ENCODE measurements at places on chromosomes 7 and 10.

DNA sequence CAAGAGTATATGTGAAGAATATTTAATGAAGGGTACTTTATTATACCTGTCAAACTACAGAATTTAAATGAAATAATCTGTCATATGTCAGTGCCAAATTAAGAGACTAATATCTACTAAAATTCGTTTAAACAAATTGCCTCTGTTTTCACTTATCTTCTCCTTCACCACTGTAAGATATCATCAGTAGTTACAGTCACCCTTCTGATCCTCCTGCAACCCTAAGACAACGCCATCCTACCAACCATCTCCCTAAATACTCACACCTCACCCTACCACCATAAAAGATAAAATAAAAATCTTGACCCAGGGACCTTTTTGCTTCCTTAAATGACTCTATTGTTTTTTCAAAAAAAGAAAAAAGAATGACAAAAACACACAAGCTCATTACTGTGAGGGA lies 20.8 kb downstream of the EZH2 start:
- no peak for DNase-seq

GRCh38 chr10:24214762-24215161 lies 5.8 kb downstream of the KIAA1217 start:
- no peak for DNase-seq

- no peak for DNase-seq
These were observed 2.4 kb upstream of the GPAM start for GRCh38 chr10:112185959-112186358.

GRCh38 chr10:124079864-124080263 lies 13.5 kb downstream of the CHST15 start:
- no peak for DNase-seq

- DNase-seq, result no peak
These were observed 109.4 kb downstream of the FAM107B start for GRCh38 chr10:14665304-14665703.

- DNase-seq, result no peak
These were observed 70.3 kb upstream of the LOXL4 start for GRCh38 chr10:98338318-98338717.

DNA sequence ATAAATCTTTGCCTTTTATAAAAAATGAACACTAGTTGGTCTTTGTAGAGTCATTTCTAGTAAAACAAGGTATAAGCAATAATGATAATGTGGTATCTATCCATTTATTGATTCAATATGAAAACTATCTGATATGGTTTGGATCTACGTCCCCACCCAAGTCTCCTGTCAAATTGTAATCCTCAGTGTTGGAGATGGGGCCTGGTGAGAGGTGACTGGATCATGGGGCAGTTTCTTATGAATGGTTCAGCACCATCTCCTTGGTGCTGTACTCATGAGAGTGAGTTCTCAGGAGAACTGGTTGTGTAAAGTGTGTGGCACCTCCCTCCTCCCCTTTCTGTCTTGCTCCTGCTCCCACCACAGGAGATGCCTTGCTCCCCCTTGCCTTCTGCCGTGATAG lies 288.8 kb downstream of the CACNA2D1 start:
- no peak for DNase-seq

DNA sequence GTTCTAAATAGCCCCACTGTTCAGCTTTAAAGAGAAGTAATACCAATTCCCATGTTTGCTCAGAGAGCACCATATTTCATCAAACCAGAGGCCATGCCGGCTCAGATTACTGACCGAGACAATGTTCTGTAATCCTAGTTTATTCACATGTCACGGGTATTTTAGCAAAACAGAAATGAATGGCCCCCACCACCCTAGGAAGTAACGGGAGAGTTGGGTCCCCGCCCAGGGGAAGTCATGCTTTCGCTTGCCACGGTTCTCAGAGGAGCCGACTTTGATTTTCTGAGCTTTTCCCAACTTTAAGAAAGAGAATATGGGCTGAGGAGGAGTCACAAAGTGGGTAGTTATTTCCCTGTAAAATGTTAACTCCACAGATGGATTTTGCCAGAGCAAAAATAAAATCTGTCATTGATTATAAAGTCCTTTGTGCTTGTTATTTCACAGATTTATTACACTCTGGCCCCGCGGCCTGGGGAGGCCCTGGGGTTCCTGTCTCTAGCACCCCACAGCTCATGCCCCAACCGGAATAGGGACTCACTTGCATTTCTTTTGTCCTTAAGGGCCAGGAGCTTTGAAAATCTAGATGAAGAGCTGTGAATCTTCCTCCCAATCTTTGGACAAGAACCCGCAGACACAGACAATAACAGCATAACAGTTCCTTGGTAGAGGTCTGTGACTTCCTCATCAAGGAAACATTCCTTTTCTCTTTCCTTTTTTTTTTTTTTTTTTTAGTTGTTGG lies 3.7 kb upstream of the GDF10 start:
- no peak for DNase-seq

GRCh38 chr10:120012131-120012400 lies 119.5 kb downstream of the SEC23IP start:
- no peak for DNase-seq

DNA sequence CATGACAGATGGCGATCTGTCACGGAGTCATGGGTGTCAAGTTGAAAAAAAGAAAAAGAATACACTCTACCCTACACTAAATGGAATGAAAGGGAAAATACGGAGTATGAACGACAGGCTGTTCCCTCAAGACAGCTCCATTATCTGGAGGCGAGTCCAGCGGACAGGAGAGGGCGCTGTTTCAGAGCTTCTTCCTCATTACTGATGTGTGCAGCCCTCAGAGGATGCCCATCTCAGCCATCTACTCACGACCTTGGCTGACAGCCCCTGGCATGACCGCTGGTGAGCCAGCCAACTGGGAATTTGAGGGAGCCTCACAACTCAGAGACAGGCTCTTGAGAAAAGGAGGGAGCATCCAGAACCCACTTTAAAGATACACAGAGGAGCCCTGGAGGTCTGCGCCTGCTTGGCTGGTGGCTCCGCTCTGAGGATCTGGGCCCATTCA lies 49.6 kb upstream of the SMNDC1 start:
- peak; percentile 74 for DNase-seq

DNA sequence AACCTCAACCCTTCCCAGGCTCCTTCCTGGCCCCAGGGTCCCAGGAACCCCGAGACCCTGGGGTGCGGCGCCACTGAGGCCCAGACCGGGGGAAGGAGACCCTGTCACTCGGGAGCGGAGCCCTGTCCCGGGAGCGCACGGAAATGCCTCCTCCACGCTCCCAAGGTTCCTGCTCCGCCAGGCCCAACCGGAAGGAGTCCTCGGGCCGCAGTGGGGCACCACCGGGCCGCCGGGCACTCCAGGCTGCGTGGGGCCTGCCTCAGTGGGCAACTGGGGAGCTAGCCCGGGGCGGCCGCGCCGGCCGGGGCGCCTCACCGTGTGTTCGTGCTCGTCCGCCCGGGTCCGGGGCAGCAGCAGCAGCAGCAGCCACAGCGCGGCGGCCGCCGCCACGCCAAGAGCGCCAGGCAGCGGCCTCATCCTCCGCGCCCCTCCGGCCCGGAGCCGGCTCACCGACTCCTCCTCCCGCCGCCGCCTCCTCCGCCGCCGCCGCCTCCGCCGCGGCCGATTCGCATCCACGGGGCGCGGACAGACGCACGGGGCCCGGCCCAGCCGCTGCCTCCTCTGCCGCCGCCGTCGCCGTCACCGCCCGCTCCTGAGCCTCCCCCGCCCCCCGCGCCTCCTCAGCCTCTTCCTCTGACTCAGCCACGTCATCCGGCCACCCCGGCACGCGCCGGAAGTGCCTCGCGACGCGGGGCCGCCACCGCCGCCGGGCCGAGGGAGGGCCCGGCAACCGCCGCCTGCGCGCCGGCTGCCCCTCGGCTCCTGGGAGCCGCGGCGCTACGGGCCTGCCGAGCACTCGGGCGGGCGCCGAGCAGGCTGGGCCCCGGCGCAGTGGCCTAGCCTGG lies at the start of gene TM9SF3:
TSS of gene TM9SF3 (minus strand) at position 594 of the 845 bp plus-strand sequence. CDS start at position 417, 177 bp downstream.
- DNase-seq, result peak; percentile 93

DNA sequence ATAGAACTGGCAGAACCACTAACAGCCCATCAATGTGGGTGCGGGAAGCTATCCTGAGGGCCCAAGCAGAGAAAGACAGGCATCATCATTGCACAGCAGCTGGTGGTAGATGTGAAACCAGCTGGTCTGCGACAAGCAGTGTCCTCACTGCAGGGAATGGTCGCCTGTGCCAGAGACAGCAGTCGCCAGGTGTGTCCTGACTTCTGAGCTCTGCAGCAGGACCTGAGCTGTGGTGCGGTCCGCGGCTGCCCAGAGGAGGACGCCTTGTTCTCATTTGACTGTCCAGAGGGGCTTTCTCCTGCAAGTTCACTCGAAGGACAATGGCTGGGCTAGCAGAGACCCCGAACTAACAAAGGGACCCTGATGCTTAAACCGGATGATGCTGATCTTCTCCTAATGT lies 97.4 kb downstream of the LRRC18 start:
- DNase-seq, result no peak

DNA sequence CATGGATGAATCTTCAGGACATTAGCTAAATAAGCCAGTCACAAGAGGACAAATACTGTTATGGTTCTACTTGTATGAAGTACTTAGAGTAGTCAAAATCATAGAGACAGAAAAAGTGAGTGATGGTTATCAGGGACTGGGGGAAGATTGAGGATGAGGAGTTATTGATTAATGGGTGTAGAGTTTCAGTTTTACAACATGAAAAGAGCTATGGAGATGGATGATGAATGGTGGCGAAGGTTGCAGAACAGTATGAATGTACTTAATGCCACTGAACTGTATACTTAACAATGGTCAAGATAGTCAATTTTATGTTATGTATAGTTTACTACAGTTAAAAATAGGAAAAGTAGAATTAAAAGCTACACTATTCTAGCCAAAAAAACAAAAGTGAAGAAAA lies 7.8 kb downstream of the STK31 start:
- no peak for DNase-seq

DNA sequence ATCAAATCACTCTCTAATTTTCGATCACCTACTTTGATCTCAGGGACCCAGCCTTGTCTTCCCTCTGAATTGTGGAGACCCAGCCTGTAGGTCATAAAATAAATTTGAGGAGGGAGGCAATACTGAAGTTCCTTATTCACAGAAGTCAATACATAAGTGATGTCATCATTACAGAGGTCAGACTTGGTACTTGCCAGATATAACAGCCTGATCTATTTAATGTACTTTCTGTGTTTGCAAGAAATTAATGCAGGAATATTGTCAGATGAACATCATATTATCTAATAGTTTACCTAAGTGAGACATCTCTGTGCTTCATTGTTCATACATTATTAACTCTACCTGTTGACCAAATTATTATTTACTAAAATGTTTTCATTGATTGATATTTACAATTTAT lies 105.6 kb downstream of the GPAM start:
- DNase-seq, result no peak

DNA sequence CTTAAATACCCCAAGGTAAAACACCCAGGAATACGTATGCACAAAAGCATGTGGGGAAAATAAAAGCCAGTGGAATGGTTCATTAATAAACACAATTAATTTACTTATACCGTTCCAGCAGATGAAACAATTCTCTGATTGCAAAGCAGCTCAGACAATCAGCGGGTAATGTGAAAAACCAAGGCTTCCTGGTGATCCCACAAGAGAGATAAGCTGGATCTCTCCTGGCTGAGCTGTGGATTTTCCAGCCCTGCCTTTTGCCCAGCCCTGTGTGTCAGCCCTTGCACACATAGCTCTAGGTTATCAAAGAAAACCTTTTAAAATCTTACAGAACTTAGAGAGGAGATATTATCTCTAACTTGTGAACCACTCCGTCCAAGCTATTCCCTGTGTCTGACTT lies 1010.7 kb upstream of the AUTS2 start:
- no peak for DNase-seq

DNA sequence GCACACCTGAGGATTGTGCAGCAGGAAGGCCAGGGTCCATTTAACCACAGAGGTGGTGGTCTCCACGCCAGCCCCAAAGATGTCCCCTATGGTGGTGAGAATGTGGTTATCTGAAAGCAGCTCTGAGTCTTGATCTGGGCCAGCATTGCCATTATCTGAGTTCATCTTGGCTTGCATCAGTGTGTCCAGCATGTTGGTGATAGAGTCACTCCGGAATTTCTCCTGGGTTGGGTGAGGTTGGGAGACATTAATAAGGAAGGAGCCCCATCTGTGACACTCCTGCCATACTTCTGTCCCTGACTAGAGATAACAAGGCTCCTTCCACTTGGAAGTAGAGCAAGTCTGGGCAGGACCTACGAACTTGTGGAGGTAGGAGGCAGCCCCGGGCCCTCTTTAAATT lies 4.2 kb downstream of the CYP17A1 start:
- DNase-seq, result no peak

GRCh38 chr10:52257692-52258075 lies 56.4 kb upstream of the DKK1 start:
- DNase-seq, result no peak

DNA sequence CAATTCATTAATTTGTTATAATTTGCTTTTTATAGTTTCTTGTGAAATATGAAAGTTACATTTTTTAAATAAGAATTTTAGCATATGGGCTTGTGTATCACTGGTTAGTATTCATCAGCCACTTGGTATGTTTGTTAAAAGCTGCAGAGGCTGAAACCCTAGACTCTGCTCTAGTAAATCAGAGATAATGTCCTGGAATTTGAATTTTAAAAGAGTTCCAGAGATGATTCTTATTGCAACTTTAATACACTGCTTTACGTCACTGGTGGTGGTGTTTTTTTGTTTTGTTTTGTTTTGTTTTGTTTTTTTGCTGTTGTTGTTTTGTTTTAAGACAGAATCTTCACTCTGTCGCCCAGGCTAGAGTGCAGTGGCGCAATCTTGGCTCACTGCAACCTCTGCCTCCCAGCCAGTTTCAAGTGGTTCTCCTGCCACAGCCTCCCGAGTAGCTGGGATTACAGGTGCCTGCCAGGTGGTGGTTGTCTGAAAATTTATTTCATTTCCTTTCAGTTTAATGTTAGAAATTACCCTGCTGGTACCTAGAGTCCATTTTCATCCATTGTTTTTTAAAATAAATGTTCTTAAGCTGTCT lies 43.8 kb downstream of the PTPN12 start:
- no peak for DNase-seq

- no peak for DNase-seq
These were observed 49.0 kb upstream of the VIPR2 start for GRCh38 chr7:159193543-159194090.

- DNase-seq, result no peak
These were observed 267.8 kb downstream of the BICC1 start for GRCh38 chr10:58780476-58780875.

GRCh38 chr7:27210441-27211083 lies 10.7 kb upstream of the HOXA13 start:
- DNase-seq, result peak; percentile 53

GRCh38 chr10:99461230-99461629 lies 30.8 kb upstream of the GOT1 start:
- no peak for DNase-seq
